Stimulated activated CD8-positive, alpha-beta memory T cell treated with anti-CD3 and anti-CD28 coated beads, Interleukin-7, amount 100 ng/mL, for 24 hours (primary cell): ENCODE measurements at places on chromosomes 2 and 18.

- DNase-seq: no peak
These were observed 18.7 kb upstream of the SLC40A1 start for GRCh38 chr2:189599245-189599644.

DNA sequence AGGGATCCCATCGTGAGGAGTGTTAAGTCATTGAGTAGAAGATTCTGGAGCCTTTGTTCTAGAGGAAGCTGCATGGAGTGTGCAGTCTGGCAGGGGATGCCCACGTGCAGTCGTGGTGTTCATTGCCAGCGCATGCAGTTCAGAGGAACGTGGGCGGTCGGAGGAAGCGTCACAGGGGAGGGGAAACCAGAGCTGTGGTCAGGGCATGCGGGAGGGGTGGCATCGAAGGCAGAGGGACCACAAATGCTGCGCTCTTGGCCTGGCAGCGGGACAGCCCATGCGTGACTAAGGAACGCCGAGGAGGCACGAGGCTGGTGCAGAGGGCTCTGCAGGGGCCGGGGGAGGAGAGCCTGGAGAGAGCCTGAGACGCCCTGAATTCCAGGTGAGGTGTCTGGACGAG, 141.1 kb downstream of the KLHL29 start:
- DNase-seq: no peak

DNA sequence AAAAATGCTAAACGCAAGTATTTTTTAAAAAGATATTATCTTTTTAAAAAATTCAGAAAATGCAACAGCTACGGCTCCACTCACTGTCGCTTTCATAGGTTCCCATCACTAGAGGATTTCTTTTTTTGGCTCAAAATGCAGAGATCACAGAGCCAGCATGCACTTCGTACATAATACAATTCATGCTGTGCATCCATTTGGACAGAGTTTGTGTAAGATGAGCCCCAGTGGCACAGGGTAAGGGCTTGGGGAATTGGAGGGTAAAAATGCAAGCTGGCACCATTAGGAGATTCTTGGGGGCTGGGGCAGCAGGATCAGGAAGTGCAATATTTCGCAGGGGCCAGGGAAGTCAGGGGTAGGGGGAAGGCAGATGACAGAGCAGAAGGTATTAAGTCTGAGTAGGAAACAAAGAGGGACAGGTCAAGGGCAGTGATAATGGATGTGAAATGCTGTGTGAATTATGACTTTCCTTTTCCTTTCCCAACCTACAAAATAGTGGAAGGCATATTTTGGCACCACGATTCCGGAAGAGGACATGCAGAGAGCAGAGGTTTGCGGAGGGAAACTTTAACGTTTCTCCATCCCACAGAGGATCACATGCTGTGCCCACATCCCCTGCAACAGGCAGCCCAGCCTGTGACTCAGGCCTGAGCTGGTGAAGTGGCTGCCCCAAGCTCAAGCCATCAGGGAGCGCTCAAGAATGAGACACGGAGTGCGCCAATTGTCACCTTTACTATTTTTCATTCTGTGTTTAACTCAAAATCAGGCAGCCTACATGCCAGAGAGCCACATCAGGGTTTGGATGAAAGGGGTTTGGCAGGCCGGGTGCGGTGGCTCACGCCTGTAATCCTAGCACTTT, 4.7 kb downstream of the CAPG start:
- DNase-seq: peak; percentile 25

- no peak for DNase-seq
These were observed 449.6 kb downstream of the SPAG16 start for GRCh38 chr2:213733893-213734292.

GRCh38 chr2:203327582-203327900, 653 bp upstream of the ABI2 start:
- DNase-seq: no peak

GRCh38 chr2:58182527-58182926, 58.6 kb downstream of the FANCL start:
- no peak for DNase-seq

DNA sequence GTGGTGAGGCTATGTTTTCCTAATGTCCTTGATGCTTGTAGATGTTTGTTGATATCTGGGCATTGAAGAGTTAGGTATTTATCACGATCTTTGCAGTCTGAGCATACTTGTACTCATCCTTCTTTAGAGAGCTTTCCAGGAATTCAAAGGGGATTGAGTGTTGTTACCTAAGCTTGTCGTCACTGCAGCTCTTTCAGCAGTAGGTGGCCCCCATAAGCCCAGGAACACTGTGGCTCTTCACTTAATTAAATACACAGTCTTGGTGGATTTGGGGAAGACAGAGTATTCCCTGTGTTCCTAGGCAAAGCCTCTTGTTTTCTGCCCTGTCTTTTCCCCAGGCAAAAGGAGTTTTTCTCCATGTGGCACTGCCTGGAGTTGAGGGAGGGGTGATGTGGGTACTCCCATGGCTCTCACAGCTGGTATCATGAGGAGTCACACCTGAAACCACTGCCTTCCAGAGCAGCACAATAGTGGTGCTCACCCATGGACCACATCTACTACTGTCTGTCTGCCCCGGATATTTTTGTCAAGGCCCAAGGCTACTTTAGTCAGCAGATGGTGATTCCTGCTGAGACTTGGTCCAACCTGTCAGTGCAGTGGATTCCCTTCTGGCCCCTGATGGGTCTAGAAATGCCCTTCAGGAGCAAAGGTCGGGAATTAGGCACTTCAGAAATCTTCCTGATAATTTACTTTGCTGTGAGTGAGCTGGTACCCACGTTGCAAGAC, 95.7 kb downstream of the GALNT13 start:
- no peak for DNase-seq

GRCh38 chr2:100018341-100019193, 123.8 kb downstream of the AFF3 start:
- DNase-seq: no peak

DNA sequence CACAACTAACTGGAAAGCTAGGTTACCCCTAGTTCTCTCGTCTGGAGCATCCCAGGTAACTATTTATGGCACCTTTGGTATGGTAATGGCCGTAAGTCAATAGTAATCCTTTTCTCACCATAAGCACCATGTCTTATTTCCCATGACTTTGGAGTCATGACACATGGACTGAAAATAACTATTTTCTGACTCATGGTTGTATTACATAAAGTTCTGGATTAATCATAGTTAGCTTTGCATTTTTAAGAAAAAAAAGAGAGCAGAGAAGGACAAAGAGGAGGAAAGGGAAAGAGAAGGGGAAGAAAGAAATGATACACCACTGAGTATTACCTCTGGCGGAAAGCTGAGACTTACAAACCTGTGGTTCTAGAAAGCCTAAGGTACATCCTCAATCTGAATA, 99.3 kb downstream of the BIN1 start:
- no peak for DNase-seq

GRCh38 chr2:10229462-10230099, 73.1 kb upstream of the HPCAL1 start:
- no peak for DNase-seq

DNA sequence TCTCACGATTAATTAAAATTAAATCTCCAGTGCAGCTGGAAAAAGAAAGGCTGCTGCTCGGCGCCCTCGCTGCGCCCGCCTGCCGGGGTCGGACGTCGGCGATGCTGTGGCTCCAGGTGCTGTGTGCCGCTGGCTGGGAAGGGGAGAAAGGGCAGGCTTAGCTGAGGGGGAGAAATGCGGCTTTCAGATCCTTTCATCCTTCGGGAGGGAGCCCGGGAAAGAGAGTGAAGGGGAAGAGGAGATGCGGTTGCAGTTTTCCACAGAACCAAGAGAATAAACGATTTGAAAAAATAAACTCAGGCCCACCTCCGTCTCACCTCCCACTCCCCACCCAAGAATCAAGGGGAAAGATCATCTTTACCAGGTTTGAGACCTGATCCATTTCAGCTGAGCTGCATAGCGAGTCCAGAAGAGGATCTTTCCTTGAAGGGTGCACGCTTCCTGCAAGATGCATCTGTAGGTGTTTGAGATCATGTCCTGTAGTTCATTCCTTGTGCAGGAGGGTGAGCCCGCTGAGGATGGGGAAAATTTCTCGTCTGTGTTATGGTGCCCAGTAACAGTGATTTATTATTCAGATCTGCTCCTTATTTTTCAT, 495 bp downstream of the TMEM169 start:
- no peak for DNase-seq

- no peak for DNase-seq
These were observed 93.3 kb downstream of the AOX1 start for GRCh38 chr2:200679127-200679526.

- no peak for DNase-seq
These were observed 157.3 kb upstream of the CREB1 start for GRCh38 chr2:207372483-207372882.

DNA sequence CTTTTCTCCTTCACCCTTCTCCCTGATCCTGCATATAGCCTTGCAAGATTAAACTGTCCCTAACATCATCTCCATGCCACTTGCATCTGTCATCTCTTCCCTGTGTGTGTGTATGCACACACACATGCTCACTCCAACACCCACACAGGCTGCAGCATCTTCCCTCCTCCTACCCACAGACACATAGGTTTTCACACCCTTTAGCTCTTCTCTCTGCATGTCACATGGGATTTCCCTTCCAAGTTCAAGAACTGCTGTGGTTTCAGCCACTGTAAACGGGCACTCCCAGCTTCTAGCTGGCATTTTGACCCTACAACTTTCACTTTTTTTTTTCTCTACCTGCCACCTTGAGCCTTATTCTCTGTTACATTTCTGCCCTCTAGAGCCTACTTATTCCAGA, 6.4 kb downstream of the CELF4 start:
- DNase-seq: no peak

- DNase-seq: no peak
These were observed 926.2 kb downstream of the TSN start for GRCh38 chr2:122681626-122682025.

- DNase-seq: no peak
These were observed 226.0 kb upstream of the ITGA4 start for GRCh38 chr2:181231151-181231550.

- DNase-seq: no peak
These were observed 1.4 kb downstream of the PRKD3 start for GRCh38 chr2:37323176-37323780.

DNA sequence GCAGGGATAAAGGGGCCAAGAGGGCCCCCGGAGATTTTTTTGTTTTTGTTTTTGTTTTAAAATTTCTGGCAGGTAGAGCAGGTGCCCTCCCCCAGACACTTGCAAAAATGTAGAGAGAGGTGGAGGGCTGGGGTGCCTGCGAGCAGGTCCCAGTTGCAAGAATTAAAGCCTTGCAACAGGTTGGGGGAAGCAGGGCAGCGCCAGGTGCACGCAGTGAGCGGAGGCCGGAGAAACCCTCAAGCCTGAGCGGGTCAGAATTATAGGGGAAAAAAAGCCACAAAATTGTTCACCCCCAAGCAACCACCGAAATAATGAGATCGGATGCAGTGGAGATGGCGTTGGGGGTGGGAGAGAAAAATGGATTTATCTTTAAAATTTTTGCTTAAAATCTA, 527 bp downstream of the IGFBP5 start:
- DNase-seq: no peak

- DNase-seq: no peak
These were observed 7.2 kb upstream of the ABCB11 start for GRCh38 chr2:169038338-169038757.

- no peak for DNase-seq
These were observed 134.1 kb upstream of the ITGB6 start for GRCh38 chr2:160334028-160334741.
